Uterus (tissue), 4 donors: ENCODE measurements at places on chromosomes 1 and 21.

DNA sequence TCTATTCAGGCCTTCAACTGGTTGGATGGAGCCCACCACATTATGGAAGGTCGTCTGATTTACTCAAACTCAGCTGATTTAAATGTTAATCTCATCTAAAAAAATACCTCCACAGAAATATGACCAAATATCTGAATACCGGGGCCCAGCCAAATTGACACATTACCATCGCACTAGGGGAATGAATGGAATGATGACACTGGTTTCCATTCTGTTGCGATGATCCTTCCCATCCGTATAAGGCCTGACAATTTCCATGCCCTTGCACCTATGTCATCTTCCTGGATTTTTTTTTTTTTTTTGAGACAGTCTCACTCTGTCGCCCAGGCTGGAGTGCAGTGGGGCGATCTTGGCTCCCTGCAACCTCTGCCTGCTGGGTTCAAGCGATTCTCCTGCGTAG, 397.5 kb downstream of the KIF26B start:
- no peak for DNase-seq

GRCh38 chr21:42705346-42705745, 51.9 kb downstream of the PDE9A start:
- no peak for DNase-seq

DNA sequence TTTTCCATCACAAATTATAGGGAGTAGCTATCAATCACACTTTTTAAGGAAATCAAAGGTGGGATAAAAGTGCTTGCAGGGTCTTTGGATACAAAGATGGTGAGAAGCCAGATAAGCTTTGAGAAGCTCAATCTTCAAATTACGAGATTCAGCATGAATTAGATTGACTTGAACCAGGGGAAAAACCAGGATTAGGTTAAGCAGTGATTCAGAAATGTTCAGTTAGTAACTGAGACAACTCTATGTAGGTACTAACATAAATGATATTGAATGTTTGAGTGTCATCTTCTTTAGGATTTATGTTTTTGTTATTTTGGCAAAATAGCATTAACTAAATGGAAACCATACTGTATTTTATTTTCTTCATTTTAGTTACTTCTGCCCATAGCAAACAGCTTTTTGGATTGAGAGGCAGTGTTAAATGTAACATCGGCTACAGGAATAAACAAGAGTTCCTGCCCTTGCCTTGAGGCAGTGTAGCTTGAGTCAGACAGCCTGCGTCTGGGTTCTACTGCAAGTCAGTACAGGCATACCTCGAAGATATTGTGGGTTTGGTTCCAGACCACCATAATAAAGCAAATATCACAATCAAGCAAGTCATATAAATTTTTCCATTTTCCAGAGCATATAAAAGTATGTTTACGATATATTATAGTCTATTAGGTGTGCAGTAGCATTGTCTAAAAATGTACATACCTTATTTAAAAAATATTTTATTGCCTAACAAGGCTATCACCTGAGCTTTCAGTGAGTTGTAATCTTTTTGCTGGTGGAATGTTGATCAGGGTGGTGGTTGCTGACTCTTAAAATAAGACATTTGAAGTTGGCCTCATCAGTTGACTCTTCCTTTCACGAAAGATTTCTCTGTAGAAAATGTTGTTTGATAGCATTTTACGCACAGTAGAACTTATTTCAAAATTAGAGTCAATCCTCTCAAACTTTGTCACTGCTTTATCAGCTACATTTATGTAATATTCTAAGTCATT, 36.9 kb upstream of the BACH1 start:
- DNase-seq, result no peak

DNA sequence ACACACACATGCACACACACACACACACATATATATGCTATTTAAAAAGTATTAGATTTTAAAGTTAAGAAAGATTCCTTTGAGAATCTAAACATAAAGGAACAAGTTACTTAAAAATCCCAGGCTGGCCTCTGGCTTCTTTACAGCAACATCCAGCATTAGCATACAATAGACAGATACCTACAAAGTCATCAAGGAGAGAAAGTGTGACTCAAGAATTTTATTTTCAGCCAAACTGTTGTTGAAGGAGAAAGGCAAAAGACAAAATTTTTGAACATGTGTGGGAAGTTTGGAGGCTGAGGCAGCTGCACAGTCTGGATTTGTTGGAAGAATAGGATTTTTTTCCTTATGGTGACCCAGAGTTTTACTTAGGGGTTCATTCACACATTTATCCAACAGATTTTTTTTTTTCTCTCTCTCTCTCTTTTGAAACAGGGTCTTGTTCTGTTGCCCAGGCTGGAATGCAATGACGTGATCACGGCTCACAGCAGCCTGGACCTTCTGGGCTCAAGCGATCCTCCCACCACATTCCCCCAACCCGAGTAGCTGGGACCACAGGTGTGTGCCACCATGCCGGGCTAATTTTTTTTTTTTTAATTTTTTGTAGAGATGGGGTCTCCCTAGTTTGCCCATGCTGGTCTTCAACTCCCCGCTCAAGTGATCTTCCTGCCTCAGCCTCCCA, 24.0 kb upstream of the SPOCD1 start:
- DNase-seq, result no peak

GRCh38 chr1:100134872-100135271, 1.9 kb downstream of the TRMT13 start:
- DNase-seq, result no peak

GRCh38 chr1:182304627-182305026, 87.0 kb downstream of the GLUL start:
- no peak for DNase-seq

- DNase-seq, result peak; percentile 57
These were observed 33.0 kb upstream of the H6PD start for GRCh38 chr1:9201401-9202239.
